HuH-7.5 (cell line): ENCODE measurements at places on chromosomes 11 and 22.
A peak's percentile ranks its signal among the peaks of the same experiment; 100 is the strongest.

GRCh38 chr22:50305393-50305922, 2.0 kb downstream of the PLXNB2 start:
- no peak for DNase-seq

- no peak for DNase-seq
Measured at GRCh38 chr11:91308069-91308468, 916.5 kb upstream of the FAT3 start.

GRCh38 chr11:60164550-60165075, 18.3 kb downstream of the MS4A6A start:
- no peak for DNase-seq

GRCh38 chr11:43573233-43573632, 107.3 kb upstream of the HSD17B12 start:
- no peak for DNase-seq

- DNase-seq, result peak; percentile 51
Measured at GRCh38 chr11:77047007-77047927, 13.1 kb downstream of the B3GNT6 start.

DNA sequence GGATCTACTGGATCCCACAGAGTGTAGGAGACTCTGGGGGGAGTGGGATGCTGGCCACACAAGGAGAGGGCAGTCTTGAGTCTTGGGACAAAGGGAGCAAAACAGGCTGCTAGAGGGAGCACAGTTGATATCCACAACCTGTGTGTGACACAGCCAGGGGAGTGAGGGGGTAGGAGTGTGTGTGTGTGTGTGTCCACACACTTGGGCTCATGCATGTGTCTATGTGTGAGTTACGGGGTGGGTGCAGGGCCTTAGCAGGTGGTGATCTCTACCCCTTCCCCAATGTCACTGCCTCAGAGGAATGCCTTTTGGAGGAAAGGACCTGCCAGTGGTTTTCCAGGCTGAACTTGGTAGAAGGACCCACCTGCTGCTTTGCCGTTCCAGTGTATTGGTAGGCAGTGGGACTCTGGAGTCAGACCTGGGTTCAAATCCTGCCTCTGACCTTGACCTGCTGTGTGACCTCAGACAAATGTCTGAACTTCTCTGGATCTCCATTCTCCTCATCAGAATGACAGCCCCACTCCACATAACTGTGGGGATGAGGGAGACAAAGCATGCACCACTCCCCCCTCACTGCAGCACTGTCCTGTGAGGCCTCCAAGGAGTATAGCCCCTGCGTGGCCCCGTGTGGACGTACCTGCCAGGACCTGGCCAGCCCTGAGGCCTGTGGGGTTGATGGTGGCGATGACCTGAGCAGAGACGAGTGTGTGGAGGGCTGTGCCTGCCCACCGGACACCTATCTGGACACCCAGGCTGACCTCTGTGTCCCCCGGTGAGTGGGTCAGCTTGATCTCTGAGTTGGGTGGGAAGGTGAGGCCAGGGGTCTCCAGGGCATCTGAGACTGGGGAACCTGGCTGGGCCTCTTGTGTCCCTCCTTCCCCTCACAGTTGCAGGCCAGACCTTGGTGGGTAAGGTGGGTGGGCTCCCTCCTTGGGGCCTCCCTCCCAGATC, 27.4 kb downstream of the OTOG start:
- DNase-seq, result no peak

GRCh38 chr11:78138694-78139421, 568 bp downstream of the ALG8 start:
- DNase-seq, result no peak

- DNase-seq, result no peak
Measured at GRCh38 chr11:128342511-128343134, 244.7 kb downstream of the ETS1 start.

DNA sequence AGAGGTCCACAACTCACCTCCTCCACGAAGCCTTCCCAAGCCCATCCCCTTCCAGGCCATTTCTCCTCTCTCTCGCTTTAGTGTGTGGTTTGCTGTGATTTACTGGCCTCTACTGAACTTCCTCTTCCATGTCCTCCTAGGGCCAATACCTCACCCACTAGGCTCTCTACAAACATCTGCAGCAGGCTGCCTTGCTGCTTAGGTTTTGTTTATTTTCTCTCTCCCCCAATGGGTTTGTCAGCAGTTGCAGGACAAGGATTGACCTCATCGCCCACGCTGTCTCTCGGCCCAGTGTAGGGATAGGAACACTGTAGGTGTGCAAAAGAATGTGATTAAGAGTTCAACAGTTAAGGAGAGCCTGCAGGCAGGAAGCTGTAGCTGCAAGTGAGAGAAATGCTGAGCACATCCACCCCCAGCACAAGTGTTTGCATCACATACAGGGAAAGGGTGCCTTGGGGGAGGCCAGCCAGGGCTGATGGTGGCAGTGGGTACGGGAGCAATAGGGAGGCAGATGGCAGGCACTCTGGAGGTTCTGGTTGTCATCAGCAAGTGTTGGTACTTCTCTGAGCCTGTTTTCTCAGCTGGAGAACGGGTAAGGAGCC, 1.4 kb downstream of the PC start:
- peak; percentile 87 for DNase-seq

DNA sequence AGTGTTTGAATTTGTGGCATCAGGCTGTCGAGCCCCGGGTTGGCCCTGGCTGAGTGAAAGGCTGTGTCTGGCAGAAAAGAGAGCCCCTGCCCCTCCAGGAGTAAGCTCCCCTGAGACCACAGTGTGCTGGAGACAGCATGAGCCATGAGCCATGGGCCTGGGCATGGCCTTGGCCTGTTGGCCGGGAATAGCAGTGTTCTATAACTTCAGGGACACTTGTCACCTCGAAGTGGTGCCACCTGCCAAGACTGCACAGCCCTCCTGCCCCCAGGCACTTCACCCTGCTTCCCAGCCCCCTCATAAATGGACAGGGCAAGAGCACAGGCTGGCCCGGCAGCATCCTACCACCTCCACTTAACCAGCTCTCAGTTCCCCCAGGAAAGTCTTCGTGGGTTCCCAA, 20.7 kb upstream of the SUSD2 start:
- DNase-seq, result no peak

GRCh38 chr11:131800452-131800851, 430.0 kb downstream of the NTM start:
- DNase-seq, result no peak

- DNase-seq, result no peak
Measured at GRCh38 chr11:60005360-60005759, 11.6 kb upstream of the OOSP4B start.

GRCh38 chr11:61862714-61863547, 28.4 kb downstream of the FADS3 start:
- DNase-seq, result no peak

DNA sequence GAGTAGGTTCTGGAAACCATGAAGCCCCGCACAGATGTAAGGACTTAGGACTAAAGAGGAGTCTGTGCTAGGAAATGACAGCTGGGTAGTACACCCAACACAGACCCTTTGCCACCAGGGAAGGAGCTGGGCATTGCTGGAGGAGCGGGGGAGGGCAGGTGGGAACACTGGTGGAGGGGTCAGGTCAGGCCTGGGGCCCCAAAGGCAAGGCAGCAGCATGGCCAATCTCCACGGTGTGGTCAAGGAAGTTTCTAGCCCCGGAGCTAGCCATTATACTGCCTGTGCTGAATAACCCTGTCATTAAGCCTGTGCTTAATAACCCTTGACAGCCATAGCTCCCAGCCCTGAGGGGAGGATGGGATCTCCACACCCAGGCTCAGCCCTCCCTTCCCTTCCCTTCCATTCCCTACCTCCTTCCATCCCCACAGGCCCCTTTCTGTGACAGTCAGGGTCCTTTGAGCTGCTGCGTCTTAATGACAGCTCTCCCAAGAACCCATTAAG, 2.1 kb downstream of the TMPRSS4 start:
- DNase-seq, result no peak

DNA sequence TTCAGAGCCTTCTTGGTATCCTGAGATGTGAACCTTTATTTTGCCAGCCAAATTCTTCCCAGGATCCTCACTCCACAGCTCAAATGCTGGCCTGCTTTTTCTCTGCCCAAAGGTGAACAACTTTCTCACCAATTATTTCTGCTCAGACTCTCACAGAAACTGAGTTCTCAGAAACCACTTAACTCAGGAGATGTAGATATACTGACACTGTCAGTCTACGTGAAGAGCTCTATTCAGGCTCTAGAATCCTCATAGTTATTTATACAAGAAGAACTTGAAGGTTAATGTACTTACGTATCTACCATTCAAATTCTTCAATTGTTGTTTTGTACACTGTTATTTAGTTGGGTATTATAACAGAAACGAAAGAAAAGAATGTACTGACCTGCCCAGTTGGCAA, 666.1 kb downstream of the CNTN5 start:
- DNase-seq, result no peak

DNA sequence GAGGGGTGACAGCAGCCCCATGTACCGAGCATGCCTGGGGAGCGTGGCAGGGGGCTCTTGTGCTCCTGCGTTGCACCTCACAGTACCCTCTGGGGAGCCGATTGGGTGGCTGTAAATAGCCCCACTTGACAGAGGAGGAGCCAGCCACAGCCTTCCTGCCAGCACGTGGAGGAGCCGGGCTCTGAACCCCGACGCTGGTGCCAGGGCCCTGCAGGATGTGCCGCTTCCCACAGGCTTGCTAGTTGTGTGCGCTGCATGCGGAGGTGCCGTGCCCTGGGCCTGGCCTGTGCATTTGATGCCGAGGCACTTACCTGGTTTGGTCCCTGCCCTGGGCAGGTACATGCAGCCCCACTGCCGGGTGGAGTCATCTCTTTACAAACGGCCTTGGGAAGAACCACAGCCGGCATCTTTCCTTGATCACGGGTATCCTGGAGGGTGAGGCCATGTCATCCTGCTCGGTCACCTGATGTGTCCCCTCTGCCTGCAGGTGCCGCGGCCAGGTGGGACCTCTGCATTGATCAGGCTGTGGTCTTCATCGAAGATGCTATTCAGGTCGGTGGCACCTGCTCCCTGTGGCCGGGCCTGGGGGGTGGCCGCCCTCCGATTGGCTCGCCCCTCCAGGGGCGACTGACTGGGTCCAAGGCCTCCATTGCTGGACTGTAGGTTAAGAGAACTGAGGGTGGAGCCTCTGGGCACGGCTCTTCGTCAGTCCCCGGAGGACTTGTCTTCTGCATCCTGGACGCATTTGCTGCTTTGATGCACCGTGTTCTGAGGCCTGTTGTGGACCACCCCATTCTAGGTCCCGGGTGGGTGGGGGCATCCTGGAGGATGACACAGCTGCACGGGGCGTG, 5.0 kb downstream of the TPCN2 start:
- DNase-seq, result no peak

GRCh38 chr11:92272651-92273050, 48.0 kb downstream of the FAT3 start:
- no peak for DNase-seq

DNA sequence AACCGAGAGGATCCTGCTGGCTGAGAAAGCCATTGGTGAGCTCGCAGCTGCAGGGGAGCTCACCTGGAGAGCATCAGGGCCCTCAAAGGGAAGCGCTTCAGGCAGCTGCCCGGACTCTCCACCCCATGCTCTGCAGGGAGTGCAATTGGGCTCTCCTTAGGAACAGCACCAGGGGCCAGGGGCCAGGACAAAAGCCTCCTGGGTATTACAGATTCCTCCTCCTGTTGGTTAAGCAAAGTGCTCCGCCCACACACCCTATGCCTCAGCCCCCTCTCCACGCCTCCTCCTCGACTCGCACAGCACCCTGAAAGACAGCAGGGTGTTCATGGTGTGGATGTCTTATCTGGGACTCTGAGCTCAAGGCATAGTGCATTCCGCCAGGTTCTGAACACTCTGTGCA, 139.9 kb downstream of the SHANK2 start:
- DNase-seq, result no peak

- no peak for DNase-seq
Measured at GRCh38 chr11:105219269-105219668, 79.7 kb upstream of the CARD18 start.

DNA sequence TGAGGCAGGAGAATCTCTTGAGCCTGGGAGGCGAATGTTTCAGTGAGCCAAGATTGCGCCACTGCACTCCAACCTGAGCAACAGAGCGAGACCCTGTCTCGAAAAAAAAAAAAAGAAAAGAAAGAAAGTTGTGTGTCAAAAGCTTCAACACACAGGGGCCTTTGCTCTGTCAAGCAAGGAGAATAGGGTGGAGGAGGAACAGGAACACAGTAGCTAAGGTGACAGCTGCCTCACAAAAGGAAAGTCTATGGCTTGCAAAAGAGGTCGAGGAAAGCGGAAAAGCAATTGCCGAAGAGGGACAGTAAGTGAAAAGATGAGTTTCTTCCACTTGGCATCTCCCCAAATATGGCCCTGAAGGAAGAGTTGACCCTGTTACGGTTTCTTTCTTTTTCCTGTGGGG, 26.5 kb upstream of the TMA7B start:
- DNase-seq, result no peak

GRCh38 chr11:34624069-34624468, 3.2 kb downstream of the EHF start:
- no peak for DNase-seq

DNA sequence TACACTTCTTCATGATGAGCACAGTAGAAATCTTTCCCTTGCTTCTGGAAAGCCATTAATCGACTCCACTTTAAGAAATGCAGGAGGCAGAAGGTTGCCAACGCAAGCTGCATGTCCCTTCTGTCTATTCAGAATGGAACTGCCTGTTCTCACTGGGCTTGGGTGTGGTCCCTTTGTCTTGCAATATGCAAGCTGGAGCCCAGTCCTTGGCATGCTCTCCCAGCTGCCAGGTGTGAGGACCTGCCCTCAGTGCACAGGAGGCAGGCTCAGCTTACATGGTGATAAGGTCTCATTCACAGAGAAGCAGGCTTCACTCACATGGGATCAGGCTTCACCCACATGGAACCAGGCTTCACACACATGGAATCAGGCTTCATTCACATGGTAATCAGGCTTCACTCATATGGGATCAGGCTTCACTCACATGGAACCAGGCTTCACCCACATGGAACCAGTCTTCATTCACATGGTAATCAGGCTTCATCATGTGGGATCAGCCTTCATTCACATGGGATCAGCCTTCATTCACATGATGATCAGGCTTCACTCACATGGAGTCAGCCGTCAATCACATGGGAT, 59.2 kb upstream of the USP47 start:
- no peak for DNase-seq
